ENCODE measurements at places on chromosomes 3 and 15.

GRCh38 chr3:195697582-195698324, 23.0 kb upstream of the MUC20 start:
- no peak overlapping the region for H3K27ac ChIP-seq
- no peaks in the 10 kb centered on the region for H3K27me3 ChIP-seq
- H3K36me3 ChIP-seq = peaks cover 42% of the 10 kb centered on the region

GRCh38 chr15:63992300-63992699, 54.0 kb downstream of the DAPK2 start:
- DNase-seq = no peak
- no peaks in the 10 kb centered on the region for H3K4me1 ChIP-seq
- no peaks in the 10 kb centered on the region for H3K36me3 ChIP-seq
- H3K27ac ChIP-seq = no peak overlapping the region
- no peaks in the 10 kb centered on the region for H3K27me3 ChIP-seq

GRCh38 chr3:51354172-51354571, 30.9 kb upstream of the MANF start:
- no peaks in the 10 kb centered on the region for H3K36me3 ChIP-seq
- H3K27me3 ChIP-seq = no peaks in the 10 kb centered on the region
- peak; percentile 6 for DNase-seq
- no peak overlapping the region for H3K4me3 ChIP-seq

DNA sequence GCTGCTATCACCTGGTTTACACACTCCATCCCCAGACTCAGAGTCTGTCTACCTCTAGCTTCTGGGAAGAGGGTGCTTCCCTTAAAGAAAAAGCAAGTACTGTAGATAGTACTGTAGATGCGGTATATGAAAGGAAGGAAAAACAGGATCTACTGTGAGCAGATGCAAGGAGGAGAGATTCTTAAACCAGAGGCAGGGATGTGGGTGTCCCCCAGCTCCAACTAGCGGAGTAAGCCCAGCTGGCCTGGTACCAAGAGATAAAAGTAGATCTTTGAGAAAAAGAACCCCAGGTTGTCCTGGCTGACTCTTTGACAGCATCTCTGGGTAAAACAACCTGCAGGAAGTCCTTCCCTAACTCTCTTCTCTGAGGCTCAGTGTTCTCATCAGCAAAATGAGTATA, 523.7 kb upstream of the PROK2 start:
- H3K27ac ChIP-seq = no peak overlapping the region
- H3K27me3 ChIP-seq = no peaks in the 10 kb centered on the region
- no peaks in the 10 kb centered on the region for H3K36me3 ChIP-seq
- DNase-seq = no peak
- no peak overlapping the region for H3K4me3 ChIP-seq

- H3K36me3 ChIP-seq = no peaks in the 10 kb centered on the region
- no peak for DNase-seq
- no peaks in the 10 kb centered on the region for H3K4me1 ChIP-seq
- H3K4me3 ChIP-seq = no peak overlapping the region
- no peak overlapping the region for H3K27ac ChIP-seq
Observed at GRCh38 chr3:3080309-3080708, 29.9 kb downstream of the IL5RA start.

DNA sequence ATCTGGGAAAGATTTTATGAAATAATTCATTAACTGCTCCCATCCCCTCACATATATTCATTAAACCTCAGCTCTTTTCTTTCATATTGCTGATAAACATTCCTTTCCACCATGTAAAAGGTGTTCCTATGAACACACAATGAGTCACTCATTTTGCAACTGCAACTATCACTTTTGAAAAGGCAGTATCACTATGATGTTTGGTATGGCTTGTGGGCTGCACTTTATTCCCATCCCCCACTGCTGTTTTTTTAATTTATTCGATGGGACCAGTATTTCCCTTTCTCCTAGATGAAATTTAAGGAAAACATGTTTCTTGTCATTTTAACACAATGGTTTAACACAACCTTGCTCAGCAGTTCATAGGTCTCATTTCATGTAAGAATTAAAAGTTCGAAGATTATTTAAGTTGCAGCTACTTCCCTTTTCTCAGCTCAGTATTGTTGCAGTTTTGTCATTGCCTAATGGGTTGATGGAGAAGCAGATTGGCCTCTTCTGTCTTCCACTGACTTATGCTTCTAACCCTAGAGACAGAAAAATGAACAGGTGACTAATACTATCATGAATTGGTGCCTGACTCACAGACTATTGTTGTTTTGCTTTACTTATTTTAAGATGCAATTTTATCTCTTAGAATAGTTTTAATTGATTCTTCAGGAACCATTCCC, 280.3 kb downstream of the ZPLD1 start:
- no peaks in the 10 kb centered on the region for H3K27me3 ChIP-seq
- H3K4me3 ChIP-seq = no peak overlapping the region
- DNase-seq = no peak
- no peaks in the 10 kb centered on the region for H3K4me1 ChIP-seq

DNA sequence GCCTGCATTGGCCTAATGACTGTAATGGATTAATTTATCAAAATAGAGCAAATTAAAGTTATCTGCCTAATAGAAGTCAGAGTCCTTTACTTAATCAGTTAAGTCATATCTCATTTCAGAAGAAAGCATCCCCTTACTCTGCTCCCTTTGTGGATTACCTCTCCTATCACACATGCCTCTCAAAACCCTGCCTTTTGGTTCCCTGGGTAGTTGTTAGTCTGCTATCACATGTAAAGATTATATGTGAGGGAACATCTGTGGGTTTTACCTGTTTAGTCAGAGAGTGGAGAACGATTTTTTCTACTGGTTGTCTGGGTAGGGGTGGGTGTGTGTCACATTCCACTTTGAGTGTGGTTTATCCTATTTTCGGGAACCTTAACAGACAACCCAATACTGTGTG, 16.4 kb downstream of the UBE2E2 start:
- no peaks in the 10 kb centered on the region for H3K4me1 ChIP-seq
- H3K27me3 ChIP-seq = no peaks in the 10 kb centered on the region
- H3K27ac ChIP-seq = no peak overlapping the region
- DNase-seq = no peak
- H3K36me3 ChIP-seq = no peaks in the 10 kb centered on the region

- DNase-seq = no peak
- no peak overlapping the region for H3K4me3 ChIP-seq
- H3K4me1 ChIP-seq = peaks cover 20% of the 10 kb centered on the region
- H3K27me3 ChIP-seq = no peaks in the 10 kb centered on the region
- H3K36me3 ChIP-seq = no peaks in the 10 kb centered on the region
Observed at GRCh38 chr3:4904811-4905695, 74.2 kb upstream of the BHLHE40 start.

DNA sequence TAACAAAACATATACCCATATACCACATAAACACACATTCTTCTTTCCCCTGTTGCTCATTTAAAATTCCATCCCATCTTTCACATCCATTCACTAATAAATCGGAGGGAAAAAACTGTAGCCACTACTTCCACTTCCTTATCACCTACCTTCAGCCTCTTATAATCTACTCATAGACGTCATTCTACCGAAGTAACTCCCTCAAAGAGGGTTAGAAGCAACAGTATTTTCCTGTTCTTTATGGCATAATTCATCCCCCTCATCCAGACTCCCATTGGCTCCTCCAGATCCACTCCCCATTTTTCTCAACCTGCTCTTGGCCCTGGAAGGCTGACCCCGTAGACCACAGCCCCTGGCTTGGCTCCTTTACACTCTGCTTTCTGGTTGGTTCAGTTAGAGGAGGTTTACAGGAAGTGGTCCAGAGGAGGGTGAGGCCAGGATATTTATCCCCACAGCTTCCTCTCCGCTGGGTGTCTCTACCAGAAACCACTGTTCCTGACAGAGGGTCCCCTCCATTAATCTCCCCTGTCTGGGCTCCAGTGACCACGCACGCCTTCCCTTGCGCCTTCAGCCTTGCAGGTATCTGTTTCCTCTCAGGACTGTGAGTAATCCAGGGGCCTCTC, 46.3 kb downstream of the FMN1 start:
- H3K4me1 ChIP-seq = no peaks in the 10 kb centered on the region
- DNase-seq = no peak
- no peak overlapping the region for H3K27ac ChIP-seq
- no peaks in the 10 kb centered on the region for H3K27me3 ChIP-seq
- H3K4me3 ChIP-seq = no peak overlapping the region

GRCh38 chr3:182671942-182672341, 121.4 kb upstream of the ATP11B start:
- peaks cover 9% of the 10 kb centered on the region for H3K27me3 ChIP-seq
- H3K36me3 ChIP-seq = no peaks in the 10 kb centered on the region
- no peak overlapping the region for H3K27ac ChIP-seq
- DNase-seq = no peak

GRCh38 chr15:66452971-66453580, 44.5 kb downstream of the SNAPC5 start:
- no peak overlapping the region for H3K27ac ChIP-seq
- no peak overlapping the region for H3K4me3 ChIP-seq
- H3K27me3 ChIP-seq = no peaks in the 10 kb centered on the region
- no peaks in the 10 kb centered on the region for H3K4me1 ChIP-seq
- peaks cover 5% of the 10 kb centered on the region for H3K36me3 ChIP-seq
- no peak for DNase-seq

GRCh38 chr3:23329471-23330105, 126.5 kb downstream of the UBE2E2 start:
- no peak overlapping the region for H3K27ac ChIP-seq
- DNase-seq = no peak
- no peaks in the 10 kb centered on the region for H3K36me3 ChIP-seq
- no peaks in the 10 kb centered on the region for H3K27me3 ChIP-seq
- no peaks in the 10 kb centered on the region for H3K4me1 ChIP-seq

GRCh38 chr3:110165753-110166152, 828.4 kb upstream of the DPPA4 start:
- no peaks in the 10 kb centered on the region for H3K27me3 ChIP-seq
- no peak overlapping the region for H3K4me3 ChIP-seq
- H3K36me3 ChIP-seq = no peaks in the 10 kb centered on the region
- no peak overlapping the region for H3K27ac ChIP-seq
- DNase-seq = no peak

- no peak overlapping the region for H3K27ac ChIP-seq
- no peak overlapping the region for H3K4me3 ChIP-seq
- peaks cover 16% of the 10 kb centered on the region for H3K4me1 ChIP-seq
- H3K27me3 ChIP-seq = no peaks in the 10 kb centered on the region
Observed at GRCh38 chr3:193971261-193971751, 164.6 kb upstream of the HES1 start.

GRCh38 chr3:65983100-65983499, 55.6 kb downstream of the MAGI1 start:
- H3K27ac ChIP-seq = no peak overlapping the region
- H3K4me1 ChIP-seq = no peaks in the 10 kb centered on the region
- no peaks in the 10 kb centered on the region for H3K36me3 ChIP-seq
- no peak for DNase-seq

DNA sequence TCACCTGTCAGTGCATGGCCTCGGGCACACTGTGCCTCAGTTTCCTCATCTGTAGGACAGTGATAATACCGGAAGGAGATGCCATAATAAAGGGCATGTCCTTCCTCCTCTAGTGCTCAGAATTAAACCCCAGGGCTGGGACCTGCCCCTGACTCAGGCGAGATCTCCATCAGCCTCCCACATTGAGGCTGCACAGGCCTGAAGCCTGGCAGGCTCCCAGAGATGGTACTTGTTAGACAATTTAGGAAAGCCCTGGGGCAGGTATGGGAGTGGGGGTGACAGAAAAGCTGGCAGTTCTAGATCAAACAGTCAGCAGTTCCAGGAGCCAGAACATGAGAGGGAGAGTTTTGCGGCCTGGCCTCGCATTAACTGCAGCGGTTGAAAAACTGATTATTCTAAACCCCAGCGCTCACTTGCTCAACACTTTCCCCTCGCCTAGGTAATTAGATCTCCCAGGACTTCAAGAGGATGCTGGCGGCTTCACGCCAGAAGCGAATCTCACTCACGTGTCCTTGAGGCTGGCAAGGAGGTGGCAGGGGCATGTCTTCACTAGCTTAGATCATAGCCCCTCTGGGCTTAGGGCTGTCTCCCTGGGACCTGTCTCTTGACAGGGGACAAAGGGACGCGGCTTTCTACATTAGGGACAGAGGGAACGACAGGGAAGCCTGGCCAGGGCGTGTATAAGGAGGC, 73.1 kb downstream of the ATP2B2 start:
- no peaks in the 10 kb centered on the region for H3K4me1 ChIP-seq
- no peak overlapping the region for H3K4me3 ChIP-seq
- no peaks in the 10 kb centered on the region for H3K27me3 ChIP-seq

- no peaks in the 10 kb centered on the region for H3K27me3 ChIP-seq
- DNase-seq = peak; percentile 45
- H3K36me3 ChIP-seq = no peaks in the 10 kb centered on the region
- H3K4me1 ChIP-seq = no peaks in the 10 kb centered on the region
- no peak overlapping the region for H3K4me3 ChIP-seq
Observed at GRCh38 chr15:92112180-92112579, 258.7 kb downstream of the SLCO3A1 start.

DNA sequence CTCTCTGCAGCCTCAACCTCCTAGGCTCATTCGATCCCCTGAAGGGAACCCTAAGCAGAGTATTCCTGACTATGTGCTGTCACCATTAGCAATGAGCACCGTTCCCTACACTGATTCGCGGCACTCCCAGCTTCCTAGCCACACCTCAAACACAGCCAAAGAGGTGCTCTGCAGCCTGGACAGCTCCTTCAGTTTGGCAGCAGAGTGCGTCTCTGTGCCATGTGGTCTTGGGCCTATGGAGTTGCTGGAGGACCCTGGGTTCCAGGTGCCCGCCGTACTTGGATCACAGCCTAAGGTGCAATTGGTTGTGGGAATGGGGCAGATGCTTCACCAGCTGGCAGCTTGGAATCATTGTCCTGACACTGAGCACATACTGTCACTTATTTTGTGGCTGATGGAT, 17.3 kb upstream of the IL12A start:
- H3K27ac ChIP-seq = no peak overlapping the region
- no peak for DNase-seq
- no peak overlapping the region for H3K4me3 ChIP-seq
- H3K4me1 ChIP-seq = no peaks in the 10 kb centered on the region
- no peaks in the 10 kb centered on the region for H3K27me3 ChIP-seq

GRCh38 chr3:158539414-158540014, 31.5 kb upstream of the MLF1 start:
- H3K36me3 ChIP-seq = no peaks in the 10 kb centered on the region
- no peaks in the 10 kb centered on the region for H3K4me1 ChIP-seq
- H3K4me3 ChIP-seq = no peak overlapping the region
- H3K27ac ChIP-seq = no peak overlapping the region
- H3K27me3 ChIP-seq = no peaks in the 10 kb centered on the region

DNA sequence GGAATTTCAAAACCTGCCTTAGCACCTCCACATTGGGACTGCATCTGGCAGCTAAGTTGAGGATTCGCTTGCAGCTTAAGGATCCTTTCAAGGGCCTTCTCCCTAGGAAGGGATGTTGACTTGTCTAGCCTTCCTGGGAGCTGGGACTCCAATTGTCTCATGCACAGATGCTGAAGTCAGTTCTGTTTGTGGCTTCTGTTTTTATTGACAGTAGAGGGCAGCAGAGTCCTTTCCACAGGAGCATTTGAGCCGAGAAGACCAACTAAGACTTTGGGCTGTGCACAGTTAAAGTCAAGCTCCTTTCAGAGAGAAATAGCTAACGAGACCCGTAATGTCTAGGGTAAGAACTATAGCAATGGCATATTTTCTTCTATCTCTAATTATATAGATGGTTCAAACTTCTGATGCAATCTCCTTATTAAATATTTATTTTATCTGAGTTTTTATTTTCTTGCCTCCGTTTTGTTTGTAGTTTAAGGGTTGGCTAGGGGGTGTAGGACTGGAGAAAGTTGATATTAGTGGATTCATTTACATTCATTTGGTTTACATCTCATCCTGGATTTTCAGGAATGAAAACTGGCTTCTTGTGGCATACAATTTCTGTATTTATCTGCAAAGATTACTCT, 59.7 kb upstream of the KBTBD8 start:
- DNase-seq = no peak
- H3K4me1 ChIP-seq = no peaks in the 10 kb centered on the region
- H3K27ac ChIP-seq = no peak overlapping the region
- no peaks in the 10 kb centered on the region for H3K27me3 ChIP-seq
- no peak overlapping the region for H3K4me3 ChIP-seq
- H3K36me3 ChIP-seq = no peaks in the 10 kb centered on the region
